Panc1 (cell line): ENCODE measurements at places on chromosomes 4 and X. TPM values are rescaled to one million over a fixed set of nuclear protein-coding genes. Genes with fewer than 3 reads are reported as not detected.

DNA sequence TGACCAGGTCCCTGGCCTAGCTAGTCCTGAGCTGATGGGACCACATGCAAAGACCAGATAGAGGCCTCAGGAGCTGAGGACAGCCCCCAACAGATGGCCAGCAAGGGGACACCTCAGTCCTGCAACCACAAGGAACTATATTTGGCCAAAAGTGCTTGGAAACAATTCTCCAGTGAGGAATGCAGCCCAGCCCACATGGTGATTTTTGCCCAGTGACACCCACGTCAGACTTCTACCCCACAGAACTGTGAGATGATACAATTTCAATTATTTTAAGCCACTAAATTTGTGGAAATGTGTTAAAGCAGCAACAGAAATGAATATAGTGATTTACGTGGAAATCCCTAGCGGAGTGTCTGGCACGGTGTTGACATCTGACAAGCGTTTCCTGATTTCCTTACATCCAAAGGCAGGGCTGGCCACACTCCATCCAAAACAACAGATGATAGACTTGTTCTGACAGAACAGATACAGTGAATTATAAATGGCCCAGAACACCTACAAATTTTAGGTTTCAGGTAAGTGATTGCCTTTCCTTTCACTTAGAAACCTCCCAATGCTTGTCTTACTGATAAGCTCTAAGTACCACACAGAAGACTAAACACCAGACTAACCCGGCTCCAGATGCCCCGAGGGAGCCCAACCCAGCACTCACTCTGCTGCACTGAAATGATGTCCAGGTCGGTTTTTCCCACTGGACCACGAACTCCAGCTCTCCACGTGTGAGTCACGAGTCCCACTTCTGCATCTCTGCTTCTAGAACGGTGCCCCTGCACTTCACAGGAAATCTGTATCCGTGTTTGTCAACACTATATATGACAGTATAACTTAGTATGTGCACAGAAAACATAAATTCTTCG, 5.8 kb downstream of the AFAP1 start:
- no peak for DNase-seq

GRCh38 chr4:78938474-78938867, 767 bp downstream of the PAQR3 start:
- no peak for DNase-seq

GRCh38 chr4:76802236-76803021, 95.5 kb downstream of the SOWAHB start:
- DNase-seq: no peak

NUDT10 gene
- total RNA-seq: not detected

- no peak for DNase-seq
Observed at GRCh38 chr4:11179796-11180195, 248.9 kb downstream of the HS3ST1 start.

DNA sequence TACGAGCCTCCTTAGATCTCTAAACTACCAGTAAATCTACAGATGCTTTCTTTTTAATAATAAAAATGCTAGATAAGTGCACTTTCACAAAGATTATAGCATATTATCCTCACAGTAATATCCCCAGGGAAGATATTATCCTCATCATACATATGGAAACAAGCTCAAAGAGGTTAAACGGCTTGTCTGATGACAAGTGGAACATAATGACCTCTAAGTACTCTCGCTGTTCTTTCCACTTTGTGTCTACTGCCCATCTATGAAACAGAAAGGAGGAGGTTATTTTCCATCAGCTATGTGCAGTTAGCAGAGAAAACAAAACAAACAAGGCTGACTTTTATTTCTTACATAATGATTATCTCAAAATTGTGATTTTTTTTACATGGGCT, 42.8 kb upstream of the PRDM8 start:
- no peak for DNase-seq
